ENCODE measurements at places on chromosomes 12 and 14.

- no peak for DNase-seq
These were observed 108.2 kb upstream of the MED13L start for GRCh38 chr12:116385486-116386217.

GRCh38 chr12:70549340-70550179, 87.7 kb downstream of the PTPRB start:
- DNase-seq, result no peak

GRCh38 chr12:121283388-121283787, 13.1 kb downstream of the CAMKK2 start:
- no peak for DNase-seq

DNA sequence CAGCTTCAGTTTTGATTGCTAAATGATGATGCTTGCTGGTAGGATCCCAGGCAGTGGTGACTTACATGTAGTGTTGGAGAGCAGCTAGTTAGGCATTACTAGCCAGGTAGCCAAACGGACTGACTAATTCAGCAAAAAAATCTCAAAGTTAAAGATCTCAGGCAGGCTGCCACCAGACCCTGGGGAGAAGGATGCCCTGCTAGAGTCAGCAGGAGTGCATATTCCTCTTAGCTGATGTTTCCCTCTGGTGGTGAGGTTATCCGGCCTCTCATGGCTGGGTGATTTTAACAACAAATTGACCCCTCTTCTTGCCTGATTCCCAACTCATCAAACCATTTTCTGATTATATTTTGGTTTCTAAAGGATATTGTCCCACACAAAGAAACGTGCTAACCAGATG, 2.8 kb downstream of the EFS start:
- no peak for DNase-seq

DNA sequence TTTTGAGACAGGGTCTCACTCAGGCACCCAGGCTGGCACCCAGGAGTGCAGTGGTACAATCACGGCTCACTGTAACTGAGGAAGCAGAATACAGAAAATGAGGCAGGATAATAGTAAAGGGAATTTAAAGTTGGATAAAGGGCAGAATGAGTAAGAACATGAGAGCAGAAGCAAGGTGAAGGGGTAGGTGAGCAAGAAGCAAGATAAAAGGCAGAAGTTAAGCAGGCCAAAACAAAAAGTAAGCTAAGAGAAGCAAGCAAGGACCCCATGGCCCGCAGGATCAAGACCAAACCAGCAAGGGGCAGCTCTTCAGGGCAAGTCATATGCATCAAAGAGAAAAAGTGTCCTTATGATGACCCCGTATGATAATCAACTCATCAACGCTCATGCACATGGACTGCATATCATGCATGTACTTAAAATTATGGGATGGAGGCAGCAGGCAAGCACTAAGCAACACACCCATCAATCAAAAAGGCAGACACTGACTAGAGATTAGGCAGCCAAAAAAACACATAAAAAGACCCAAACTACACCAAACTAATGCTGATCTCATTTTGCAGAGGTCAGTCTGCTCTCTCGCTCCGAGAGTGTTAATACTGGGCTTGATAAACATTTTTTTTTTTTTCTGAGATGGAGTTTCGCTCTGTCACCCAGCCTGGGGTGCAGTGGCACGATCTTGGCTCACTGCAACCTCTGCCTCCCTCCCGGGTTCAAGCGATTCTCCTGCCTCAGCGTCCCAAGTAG, 11.6 kb downstream of the TIMELESS start:
- DNase-seq, result no peak

GRCh38 chr14:20427231-20428009, 8.5 kb downstream of the KLHL33 start:
- DNase-seq, result no peak

- peak; percentile 37 for DNase-seq
These were observed 11.4 kb upstream of the DNAL1 start for GRCh38 chr14:73633116-73634010.

GRCh38 chr14:95432144-95433093, 84.0 kb downstream of the SYNE3 start:
- DNase-seq, result peak; percentile 69

Measured in 8988T (cell line).